ENCODE measurements at places on chromosomes 3 and 15.

GRCh38 chr3:133970916-133971315 lies 58.8 kb downstream of the SLCO2A1 start:
- no peak for DNase-seq

- DNase-seq, result no peak
Measured at GRCh38 chr3:67377299-67377698, 277.1 kb downstream of the SUCLG2 start.

GRCh38 chr15:23877502-23878412 lies 190.7 kb upstream of the NDN start:
- peak; percentile 47 for DNase-seq

DNA sequence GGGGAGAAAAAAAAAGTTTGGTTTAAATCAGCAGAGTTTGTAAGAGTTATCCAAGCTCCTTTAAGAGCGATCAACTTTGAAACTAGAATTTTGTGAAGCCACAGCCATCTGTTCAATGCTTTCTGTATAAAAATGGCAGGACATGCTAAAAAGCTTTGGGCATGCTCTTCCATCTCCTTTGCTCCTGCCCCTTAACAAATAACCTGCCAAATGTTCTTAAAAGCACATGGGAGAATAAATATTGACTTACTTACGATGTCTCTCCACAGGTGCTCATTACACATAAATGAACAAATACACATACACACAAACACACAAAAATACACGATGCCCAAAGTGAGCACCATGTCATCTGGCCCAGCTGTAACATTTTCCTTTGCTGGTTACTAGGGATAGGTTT lies 211.8 kb upstream of the DPH6 start:
- DNase-seq, result no peak

GRCh38 chr15:41689834-41690233 lies 29.6 kb downstream of the MGA start:
- no peak for DNase-seq

DNA sequence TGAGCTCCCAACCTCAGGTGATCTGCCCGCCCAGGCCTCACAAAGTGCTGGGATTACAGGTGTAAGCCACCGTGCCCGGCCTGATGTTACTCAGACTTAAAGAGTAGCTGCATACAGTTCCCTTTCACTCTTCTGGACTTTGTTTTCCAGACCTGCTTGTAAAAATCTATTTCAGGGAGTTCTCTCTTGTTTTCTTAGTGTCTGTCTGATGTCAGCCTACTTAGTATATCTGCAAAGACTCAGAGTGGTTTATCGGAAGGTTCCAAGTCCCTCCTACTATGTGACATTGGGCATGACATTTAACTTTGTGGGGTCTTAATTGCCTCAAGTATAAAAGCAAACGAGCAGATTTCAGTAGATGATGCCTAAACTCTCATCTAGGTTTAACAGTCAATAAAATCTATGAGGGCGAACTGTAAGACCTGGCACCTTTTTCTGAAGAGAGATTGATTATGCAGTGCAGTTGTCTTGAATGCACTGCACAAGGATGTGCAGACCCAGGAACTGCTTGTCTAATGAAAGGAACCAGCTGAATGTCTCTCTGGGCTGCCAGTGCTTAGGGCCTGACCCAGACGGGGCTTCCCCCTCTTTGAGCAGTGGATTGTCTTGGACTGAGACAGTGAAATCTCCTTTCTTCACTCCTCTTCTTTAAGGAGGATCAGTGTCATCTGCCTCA lies 301.4 kb downstream of the PTPRG start:
- no peak for DNase-seq

DNA sequence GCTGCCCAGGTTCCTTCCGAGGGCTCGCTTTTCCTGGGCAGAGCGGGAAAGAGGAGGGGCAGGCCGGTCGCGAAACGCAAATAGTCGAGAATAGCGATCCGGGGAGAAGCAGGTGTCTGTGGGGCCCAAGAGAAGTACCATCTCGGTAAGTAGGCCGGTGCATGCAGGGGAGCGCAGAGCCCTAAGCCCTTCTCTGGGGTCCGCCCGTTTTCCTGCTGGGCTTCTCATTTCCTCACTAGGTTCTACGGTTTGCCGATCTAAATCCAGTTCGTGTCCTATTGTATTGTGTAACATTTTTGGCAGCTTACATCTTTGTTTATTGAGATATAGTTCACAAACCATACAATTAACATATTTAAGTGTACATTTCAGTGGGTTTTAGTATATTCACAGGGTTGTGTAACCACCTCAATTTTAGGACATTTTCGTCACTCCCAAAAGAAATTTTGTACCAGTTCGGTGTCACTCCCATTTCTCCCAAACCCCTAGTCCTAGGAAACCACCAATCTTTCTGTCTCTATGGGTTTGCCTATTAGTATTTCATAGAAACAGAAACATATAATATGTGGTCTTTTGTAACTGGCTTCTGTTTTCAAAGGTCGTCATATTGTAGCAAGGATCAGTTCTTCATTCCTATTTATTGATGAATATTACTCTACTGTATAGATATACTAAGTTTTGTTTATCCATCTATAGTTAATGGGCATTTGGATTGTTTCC lies 6.8 kb upstream of the TRIM69 start:
- DNase-seq, result peak; percentile 48

DNA sequence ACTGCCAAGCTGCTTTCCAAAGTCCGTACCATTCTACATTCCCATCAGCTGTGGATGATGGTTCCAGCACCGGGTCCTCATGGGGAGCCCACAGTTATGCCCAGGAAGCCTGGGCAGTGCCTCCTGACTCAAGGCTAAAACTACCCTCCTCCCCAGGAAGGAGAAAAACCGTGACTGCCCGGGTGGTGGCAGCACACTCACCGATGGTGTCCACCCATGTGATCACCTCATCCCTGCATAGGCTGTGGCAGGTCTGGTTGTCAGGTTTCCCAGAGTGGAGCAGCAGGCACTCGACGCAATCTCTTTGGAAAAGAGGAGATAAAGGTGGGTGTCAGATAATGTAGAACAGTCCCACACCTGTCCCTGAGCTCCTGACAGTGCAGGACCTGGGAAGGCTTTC lies 38.6 kb downstream of the UMPS start:
- no peak for DNase-seq

- no peak for DNase-seq
Measured at GRCh38 chr15:65300924-65301441, 3.5 kb upstream of the RNU5B-1 start.

GRCh38 chr3:53196575-53197407 lies 35.8 kb downstream of the PRKCD start:
- no peak for DNase-seq

GRCh38 chr3:107681396-107681795 lies 158.6 kb downstream of the BBX start:
- DNase-seq, result no peak

DNA sequence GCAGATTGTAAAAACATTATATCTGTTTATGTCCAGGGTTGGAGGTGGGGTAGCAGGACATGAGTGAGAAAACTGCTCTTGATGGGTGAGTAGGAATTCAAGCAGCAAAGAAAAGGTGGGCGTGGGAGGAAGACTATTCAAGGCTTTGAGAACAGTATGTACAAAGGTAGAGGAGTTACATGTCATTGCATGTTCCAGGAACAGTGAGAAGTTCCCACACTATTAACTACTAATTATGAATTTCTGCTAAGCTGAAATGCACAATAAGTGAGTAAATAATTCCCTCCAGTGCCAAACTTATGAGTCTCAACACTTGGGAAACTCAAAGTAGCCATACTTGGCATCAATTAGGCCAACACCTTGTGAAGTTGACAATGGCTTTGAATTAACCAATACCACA lies 80.1 kb downstream of the SRGAP3 start:
- DNase-seq, result no peak

DNA sequence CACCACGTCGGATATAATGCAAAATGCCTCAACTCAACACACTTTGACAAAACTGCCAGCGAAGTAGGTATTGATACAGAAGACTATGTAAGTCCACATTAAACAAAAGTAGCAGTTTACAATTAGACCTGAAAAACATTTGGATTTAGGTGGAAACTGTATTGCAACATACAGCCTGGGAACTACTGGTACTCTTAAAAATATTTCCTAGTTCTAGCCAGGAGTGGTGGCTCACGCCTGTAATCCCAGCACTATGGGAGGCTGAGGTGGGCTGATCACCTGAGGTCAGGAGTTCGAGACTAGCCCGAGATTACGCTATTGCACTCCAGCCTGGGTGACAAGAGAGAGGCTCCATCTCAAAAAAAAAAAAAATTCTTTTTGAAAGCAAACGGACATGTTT lies 246.2 kb downstream of the ZBTB20 start:
- DNase-seq, result no peak

GRCh38 chr15:77507911-77508310 lies 87.2 kb downstream of the HMG20A start:
- no peak for DNase-seq

DNA sequence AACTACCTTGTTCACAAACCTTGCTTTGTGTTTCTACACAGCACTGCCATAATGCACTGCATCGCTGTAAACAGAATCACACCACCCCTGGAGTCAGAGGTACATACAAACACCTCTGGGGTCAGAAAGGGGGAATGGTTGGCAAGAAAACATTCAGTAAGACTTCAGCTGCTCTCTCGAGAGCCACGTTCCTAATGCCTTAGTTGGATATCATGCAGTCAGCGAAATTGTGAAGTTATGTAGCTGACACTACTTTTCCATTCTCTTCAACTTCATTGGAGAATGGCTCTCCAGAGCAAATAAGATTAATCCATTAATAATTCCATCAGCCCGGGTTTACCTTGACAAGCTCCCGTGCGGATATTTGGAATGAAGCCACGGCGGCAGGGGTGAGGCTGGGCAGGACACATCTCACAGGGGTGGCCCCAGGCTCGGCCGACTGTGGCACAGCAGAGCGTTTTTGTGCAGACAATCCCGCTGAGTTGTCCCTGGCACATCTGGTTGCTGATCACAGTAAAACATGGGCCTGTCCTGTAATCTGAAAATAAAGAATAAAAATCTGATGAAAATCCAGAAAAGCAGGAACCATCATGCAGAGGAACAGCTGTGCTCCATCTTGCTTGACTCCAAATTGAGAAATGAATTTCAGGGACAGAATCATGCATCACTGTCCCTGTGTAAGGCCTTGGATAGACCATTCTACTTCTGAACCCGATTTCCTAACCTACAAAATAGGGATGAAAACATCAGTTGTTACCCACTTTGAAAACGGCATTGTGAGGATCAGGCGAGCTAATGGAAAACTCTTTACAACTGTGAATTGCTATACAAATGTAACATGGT lies 108.0 kb downstream of the FBN1 start:
- no peak for DNase-seq

GRCh38 chr3:51921081-51921578 lies 18.0 kb upstream of the IQCF1 start:
- DNase-seq, result no peak

GRCh38 chr3:40718681-40719080 lies 193.9 kb downstream of the ZNF621 start:
- DNase-seq, result no peak

GRCh38 chr15:65079580-65079979 lies 3.0 kb downstream of the KBTBD13 start:
- DNase-seq, result no peak

DNA sequence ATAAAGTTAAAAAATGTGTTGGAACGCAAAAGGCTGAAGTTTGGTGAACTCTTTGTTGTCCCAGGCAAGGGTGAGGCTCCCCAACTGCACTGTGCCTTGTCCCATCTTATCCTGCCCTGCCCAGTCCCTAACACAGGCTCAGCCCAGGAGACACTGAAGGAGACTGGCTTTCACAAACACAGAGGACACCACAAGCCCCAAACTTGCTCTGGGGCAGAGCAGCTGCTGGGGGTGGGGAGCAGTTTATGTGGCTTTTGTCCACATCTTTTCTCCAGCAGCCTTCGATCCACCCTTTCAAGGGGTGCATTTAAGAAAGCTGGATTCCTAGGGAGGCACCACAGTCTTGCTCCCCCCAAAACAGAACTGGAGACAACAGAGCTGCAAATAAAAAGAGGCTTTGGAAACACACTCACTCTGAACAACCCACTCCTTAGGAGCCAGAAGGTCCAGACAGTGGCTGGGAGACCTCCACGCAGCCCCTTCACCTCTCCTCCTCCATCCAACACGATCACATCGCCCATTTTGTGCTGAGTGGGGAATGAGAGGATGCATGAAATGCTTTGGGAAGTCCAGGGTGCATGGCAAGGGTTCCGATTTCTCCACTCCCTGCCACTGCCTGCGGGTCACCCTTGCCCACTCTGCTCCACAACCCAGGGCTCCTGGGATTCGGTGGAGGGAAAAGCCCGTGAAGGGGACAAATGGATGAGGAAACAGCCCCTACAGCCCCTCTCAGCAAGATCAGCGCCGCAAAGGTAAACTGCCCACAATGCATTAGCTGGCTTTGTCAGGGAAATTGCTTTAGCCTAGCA lies 260.5 kb upstream of the TLE3 start:
- no peak for DNase-seq

DNA sequence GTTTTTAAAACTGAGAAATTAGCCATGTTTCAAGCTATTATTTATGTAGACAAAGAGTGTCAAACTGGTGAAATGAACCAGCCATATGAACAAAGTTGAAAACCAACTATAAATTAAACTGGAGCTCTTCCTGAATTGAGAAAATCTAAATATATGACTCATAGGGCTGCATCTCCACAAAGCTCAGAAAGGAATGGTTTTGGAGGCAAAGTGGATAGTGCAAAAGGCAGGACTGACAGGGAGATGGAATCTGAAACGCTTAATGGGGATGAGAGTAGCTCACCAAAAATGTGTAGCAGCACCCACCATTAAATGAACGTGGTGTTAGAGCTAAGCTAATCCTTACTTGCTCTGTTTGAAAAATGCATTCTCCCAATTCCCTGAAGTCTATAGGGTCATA lies 1066.0 kb downstream of the AGBL1 start:
- no peak for DNase-seq

- DNase-seq, result no peak
Measured at GRCh38 chr3:100033903-100034471, 80.3 kb downstream of the FILIP1L start.

DNA sequence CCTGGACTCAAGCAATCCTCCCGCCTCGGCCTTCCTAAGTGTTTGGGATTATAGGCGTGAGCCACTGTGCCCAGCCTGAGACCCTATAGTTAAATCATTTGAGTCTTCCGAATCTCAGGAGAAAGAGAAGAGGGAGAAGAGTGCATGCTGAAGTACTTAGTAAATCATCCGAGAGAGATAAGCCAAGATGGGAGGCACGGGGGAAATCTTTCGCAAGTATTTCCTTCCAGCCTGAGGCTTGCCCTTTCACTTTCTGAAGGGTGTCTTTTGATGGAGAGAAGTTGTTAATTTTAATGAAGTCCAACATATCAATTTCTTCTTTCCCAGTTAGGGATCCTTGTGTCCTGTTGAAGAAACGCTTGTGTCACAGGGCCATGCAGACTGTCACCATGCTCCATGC lies 97.1 kb upstream of the SLC6A6 start:
- DNase-seq, result no peak

DNA sequence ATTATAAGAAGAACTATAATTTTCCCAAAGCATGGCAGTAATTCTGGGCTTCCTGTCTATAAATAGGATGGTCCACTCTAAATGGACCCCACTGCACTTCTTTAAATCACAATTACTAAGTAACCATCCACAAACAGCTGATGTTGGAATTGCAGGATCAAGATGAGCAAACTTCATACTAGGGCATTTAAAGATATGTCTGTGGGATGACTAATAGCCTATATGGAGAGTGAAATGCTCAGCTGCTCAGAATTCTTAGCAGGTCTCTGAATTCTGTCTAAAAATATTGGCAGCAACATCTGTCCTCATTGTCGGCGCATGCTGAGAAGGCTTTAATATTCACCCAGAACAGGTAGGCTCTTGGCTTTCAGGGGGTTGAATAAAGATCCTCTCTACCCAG lies 140.4 kb downstream of the SATB1 start:
- no peak for DNase-seq

GRCh38 chr3:69647511-69648110 lies 91.7 kb upstream of the MITF start:
- DNase-seq, result no peak

GRCh38 chr15:74036271-74037170 lies 42.0 kb downstream of the PML start:
- DNase-seq, result peak; percentile 15
